CD8-positive, alpha-beta memory T cell (primary cell): ENCODE measurements at places on chromosomes 7 and 10. TPM values are rescaled to one million over a fixed set of nuclear protein-coding genes. Genes with fewer than 3 reads are reported as not detected.

DNA sequence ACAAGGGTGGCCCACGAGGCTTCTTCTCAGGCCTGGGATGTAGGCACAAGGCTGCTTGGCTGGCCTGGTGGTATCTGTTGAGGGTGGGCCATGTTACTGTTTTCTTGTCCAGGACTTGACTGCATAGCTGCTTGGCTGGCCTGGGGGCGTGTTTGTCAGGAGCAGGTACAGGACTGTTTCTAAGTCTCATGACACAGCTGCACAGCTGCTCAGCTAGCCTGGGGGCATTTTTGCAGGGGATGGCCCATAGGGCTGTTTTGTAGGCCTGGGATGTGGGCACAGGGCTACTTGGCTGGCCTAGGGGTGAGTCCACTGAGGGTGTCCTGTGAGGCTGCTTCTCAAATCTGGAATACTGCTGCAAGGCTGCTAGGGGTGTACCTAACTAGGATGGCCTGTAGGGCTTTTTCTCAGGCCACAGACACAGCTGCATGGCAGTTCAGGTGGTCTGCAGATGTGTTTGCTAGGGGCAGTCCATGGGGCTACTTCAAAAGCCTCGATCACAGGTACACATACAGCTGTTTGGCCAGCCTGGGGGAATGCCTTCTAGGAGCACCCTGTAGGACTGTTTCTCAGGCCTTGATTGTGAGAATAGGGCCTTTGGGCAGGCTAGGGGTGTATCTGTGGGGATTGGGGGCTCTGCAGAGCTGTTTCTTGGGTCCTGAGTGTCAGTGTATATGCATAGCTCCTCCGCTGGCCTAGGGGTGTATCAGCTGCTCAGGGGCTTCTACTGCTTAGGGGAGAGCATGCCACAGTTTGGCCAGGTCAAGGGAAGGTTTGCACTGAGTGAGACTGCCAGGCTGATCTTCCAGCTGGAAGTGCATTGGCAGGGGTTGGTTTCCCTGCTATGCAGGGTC, 26.6 kb upstream of the PLA2G12B start:
- H3K4me3 ChIP-seq = no peak overlapping the region
- H3K36me3 ChIP-seq = no peaks in the 10 kb centered on the region
- no peaks in the 10 kb centered on the region for H3K4me1 ChIP-seq
- H3K27me3 ChIP-seq = no peaks in the 10 kb centered on the region
- no peak overlapping the region for H3K27ac ChIP-seq
- no peak for DNase-seq

DNA sequence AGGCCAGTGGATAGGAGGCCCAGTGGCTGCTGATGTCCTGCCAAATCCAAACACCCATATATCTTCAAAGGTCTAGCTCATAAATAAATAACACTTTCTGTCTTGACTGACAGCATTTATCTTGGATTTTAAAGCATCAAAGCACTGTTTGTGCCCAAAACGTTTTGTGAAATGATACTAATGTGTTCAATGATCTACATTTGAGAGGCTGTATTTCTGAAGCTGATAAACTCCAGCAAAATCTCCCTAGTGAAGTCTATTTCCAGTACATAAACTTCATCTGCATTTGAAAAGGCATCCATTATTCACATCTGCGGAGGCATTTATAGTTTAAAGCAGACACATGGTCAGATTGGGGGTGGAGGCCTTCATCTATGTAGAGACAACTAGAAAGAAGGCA, 276.3 kb downstream of the HPSE2 start:
- H3K4me1 ChIP-seq = no peaks in the 10 kb centered on the region
- H3K27ac ChIP-seq = no peak overlapping the region
- H3K4me3 ChIP-seq = no peak overlapping the region
- H3K27me3 ChIP-seq = no peaks in the 10 kb centered on the region

DNA sequence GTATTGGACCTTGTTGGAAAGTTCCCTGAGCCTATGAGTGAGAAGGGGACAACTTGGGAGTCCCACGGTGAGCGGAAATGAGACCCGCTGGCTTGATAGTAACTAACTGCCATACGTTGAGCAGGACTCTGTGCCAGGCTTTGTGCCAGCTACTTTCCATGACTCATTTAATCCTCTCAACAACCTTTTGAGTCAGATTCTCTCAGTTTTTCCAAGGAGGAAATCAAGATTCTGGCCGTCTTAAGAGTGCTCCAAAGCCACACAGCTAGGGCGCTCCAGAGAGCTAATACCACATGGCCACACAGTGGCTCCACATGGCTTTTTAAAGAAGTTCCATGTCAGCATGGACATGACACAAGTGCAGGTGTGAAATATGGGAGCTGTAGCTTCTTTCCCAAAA, 55.7 kb downstream of the NOD1 start:
- H3K4me1 ChIP-seq = no peaks in the 10 kb centered on the region
- no peak overlapping the region for H3K4me3 ChIP-seq
- H3K27me3 ChIP-seq = no peaks in the 10 kb centered on the region
- DNase-seq = no peak
- H3K27ac ChIP-seq = no peak overlapping the region

- no peak overlapping the region for H3K4me3 ChIP-seq
- no peak overlapping the region for H3K27ac ChIP-seq
- no peak for DNase-seq
- H3K4me1 ChIP-seq = peaks cover 34% of the 10 kb centered on the region
- no peaks in the 10 kb centered on the region for H3K27me3 ChIP-seq
Observed at GRCh38 chr7:24576171-24577025, 3.1 kb downstream of the PALS2 start.

GRCh38 chr10:12348870-12349628, at the start of gene CAMK1D:
Gene CAMK1D (plus strand): TSS chr10:12349547.
- peak within 1 kb of the TSS; percentile 74 for H3K27ac ChIP-seq
- H3K27me3 ChIP-seq = no peaks in the 10 kb centered on the region

GJD4 gene
- total RNA-seq = not detected

CLDN12 gene
- 3.7 TPM for total RNA-seq

GRCh38 chr7:41162612-41163011, 540.3 kb downstream of the INHBA start:
- no peak overlapping the region for H3K4me3 ChIP-seq
- DNase-seq = no peak
- H3K36me3 ChIP-seq = no peaks in the 10 kb centered on the region
- H3K27ac ChIP-seq = no peak overlapping the region

DNA sequence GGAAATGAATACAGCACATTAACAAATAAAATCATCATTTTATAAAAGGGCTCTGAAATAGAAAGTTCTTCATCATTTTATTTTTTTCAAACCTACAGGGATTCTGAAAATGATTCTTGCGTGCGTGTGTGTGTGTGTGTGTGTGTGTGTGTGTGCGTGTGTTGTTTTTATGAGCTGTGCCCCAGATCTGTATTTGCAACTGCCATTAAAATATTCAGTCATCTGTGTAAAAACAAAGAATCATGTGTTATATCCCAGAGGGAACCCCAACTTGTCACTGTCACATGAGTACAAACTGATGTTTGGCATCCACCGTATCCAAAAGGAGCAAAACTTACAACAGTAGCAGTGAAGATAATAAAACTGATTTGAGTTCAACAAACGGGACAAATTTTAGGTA, 635.4 kb upstream of the PFKP start:
- H3K4me3 ChIP-seq = no peak overlapping the region
- no peaks in the 10 kb centered on the region for H3K27me3 ChIP-seq
- H3K4me1 ChIP-seq = no peaks in the 10 kb centered on the region
- no peaks in the 10 kb centered on the region for H3K36me3 ChIP-seq
- H3K27ac ChIP-seq = no peak overlapping the region
